ENCODE measurements at places on chromosomes 3 and 15.

DNA sequence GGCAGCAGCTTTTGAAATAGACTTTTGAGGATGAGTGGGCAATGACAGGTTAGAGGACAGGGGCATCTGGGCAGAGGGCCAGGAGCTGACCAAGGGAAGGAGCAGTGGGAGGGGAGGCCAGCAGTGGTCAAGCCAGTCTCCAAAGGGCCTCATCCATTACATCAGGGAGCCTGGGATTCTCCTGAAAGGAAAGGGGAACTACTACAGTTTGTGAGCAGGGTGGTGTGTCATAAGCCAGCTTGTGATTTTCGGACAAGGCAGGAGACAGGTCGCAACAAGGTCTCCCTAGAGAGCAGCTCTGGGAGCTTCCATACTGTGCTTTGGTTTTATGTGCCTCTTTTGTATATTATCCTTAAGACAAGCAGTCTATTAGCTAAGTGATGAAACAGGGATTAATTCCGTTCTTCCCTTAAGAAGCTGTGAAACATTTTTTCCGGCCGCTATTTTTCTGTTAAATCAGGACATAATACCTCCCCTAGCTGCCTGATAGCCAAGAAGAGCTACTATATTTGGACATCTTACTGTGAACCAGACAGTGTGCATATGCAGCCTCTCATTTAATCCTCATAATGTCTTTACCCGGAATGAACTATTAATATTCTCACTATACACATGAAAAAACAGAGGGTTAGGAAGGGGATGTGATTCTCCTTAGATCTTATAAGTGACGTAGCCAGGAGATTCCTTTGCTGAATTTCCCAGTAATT is 46.4 kb downstream of the C2CD4B start:
- no peak for DNase-seq

- DNase-seq: no peak
These were observed 81.5 kb downstream of the CPN2 start for GRCh38 chr3:194269610-194270145.

DNA sequence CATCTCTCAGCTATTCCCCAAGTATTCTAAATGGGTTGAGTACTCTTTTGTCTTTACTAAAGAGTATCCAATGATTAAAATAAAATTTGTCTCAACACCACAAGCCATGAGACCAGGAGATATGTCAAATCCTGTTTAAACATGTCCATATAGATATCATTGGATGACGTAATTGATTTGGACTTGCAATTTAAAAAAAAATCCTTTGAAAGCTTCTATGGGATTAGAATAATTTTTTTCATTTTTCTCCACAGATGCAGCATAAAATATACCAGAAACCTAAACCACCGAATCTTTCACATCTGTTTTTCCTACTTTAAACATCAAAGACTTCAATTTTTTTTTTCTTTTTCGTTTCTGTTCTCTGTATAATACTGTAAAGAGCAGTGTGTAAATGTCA is 1022.3 kb downstream of the EPHA3 start:
- DNase-seq: no peak

GRCh38 chr3:119365418-119365817 is 71.2 kb downstream of the ARHGAP31 start:
- no peak for DNase-seq

- DNase-seq: no peak
These were observed 12.0 kb downstream of the TBC1D5 start for GRCh38 chr3:17730318-17730967.

- DNase-seq: no peak
These were observed 214.0 kb upstream of the RARB start for GRCh38 chr3:25214034-25214433.

- no peak for DNase-seq
These were observed 116.8 kb downstream of the AKAP13 start for GRCh38 chr15:85497172-85497569.

DNA sequence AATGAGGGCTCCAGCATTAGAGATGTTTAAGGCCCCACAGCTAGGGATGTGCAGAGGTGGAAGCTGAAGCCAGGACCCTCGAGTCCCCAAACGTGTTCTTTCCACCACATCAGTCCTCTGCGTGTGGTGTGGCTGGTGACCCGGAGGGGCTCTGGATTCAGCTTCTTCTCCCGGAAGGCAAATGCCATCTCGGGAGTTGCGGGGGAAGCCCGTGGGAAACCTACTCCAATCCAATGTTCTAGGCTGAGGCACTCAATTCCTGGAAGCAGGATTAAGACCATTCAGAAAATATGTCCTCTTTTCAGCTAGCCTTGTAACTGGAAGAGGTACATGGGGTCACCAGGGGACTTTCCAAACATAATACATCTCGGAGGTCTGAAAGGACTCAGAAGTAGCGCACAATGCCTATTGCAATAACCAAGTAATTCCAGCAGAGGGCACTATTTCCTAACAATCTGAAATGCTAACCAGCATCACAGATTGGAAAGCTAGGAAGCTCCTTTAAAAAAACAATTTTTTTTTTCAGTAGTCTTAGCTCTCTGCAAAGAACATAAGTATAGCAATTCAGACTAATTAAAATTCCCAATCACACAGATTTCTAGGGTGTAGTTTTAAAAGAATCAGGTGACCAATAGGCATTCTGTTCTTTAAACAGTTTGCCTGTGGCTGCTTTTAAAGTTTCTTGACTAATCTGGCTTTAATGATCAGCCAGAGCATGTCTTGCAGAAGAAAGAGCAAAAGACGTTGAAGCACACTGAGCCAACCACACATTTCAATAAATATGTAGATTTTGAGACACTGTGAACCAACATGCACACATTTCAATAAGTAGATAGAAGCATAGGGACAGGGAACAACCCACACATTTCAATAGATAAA is 36.1 kb downstream of the BNC1 start:
- DNase-seq: no peak

GRCh38 chr15:69852482-69852881 is 245.2 kb downstream of the TLE3 start:
- no peak for DNase-seq

DNA sequence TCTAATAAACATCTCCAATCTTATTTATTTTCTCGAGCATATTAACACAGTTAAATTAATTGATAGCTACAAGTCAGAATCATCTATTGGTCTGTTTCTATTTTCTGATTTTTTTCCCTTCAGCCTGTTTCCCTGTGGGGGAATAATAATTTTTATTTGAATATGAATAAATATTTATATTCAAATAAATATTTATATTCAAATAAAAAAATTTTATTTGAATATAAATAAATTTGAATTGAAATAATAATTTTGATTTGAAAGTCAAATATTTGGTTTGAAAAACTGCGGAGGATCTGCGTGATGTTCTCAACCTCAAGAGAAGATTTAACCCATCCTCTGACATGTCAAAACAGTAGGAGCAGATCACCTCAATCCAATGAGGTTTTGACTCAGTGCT is 380.1 kb upstream of the MEIS2 start:
- DNase-seq: no peak

DNA sequence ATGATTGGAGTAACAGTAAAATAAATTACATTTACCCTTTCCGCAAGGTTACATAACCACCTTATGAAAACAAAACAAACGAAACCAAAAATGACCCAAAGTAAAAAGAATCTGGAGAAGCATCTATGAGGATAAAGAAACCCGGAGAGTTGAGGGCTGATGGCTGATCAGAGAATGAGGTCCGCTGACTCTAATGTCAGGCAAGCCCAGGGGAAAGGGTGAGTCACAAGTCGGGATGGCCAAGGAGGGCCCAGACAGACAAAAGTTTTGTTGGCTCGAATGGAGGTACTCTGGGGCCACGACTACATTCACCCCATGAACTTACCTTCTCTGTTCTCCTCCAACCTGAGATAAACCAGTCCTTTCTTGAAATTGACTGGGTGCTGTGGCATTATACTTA is 95.7 kb downstream of the RORA start:
- DNase-seq: no peak

GRCh38 chr3:186938716-186939115 is 8.4 kb downstream of the ST6GAL1 start:
- no peak for DNase-seq

DNA sequence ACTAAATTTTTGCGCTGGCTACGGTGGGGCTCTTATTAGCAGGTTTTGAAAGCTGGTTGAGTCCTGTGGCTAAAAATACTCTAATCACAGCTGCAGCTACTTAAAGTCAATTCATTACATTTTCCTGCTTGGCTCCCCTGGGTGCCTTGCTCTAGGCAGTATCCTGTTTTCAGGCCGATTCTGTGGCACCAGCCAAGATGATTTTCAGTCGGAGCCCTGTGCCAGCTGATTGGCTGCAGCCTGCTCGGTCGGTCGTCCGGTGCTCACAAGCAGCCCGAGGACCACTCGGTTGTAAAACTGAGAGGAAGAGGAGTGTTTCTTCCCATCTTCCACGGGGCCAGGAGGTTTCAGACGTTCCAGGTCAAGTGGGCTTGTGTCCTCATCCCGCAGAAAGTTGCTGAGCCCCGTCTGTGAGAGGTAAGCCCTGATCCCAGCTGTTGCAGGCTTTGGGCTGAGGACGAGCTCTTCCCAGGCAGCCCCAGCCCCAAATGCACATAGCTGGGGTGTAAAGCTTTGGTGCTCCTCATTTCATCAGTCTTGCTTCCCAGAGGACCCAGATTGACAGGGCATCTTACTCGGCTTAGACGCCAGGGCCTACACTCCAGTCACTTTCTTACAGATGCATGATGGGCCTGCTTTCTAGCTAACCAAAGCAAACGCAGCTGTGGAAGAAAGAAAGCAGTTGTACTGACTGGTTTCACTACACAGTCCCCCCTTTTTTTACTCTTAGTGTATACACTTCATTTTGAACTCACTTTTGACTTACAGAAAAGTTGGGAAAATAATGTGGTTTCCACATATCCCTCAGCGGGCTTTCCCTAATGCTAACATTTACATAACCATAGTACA is 15.9 kb downstream of the LYSMD4 start:
- DNase-seq: no peak

- DNase-seq: no peak
These were observed 138.3 kb upstream of the ABHD17C start for GRCh38 chr15:80556694-80557367.

DNA sequence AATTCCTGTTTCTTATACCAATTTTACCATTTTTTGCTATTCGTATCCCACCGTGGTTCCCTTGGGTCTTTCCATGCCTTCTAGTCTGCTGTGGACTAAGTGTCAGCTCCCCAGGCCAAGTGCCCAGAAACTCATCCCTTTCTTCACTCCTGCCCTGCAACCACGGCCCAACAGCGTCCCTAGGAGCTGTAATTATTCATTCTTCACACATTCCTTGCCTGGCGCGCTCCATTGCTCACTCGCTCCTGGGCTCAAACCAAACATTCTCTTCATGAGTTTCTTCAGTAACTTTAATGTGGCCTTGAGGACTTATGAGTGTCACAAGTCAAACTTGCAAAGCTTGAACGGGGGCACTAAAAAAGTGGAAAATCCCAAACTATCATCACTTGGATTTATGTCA is 15.7 kb downstream of the GABRB3 start:
- no peak for DNase-seq

GRCh38 chr3:61416618-61417017 is 144.8 kb upstream of the PTPRG start:
- no peak for DNase-seq

GRCh38 chr3:127337911-127338531 is 50.2 kb upstream of the PRR20G start:
- no peak for DNase-seq

DNA sequence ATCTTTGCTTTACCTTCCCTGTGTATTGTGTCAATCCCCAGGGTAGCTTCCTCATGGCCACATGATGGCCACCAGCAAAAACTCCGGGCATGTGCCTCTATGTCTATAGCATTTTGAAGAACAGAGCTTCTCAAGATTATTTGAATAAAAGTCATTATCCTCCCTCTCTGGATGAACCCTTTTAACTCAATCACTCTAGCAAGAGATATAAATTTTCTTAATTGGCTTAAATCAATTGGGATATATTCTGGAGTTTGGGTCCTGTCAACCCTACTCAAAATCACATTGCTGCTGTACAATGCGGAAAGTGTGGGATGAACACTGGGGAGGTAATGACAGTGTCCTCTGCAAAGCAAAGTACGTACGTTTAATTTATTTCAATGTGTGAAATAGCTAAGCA is 370.6 kb upstream of the LRRC3B start:
- no peak for DNase-seq

DNA sequence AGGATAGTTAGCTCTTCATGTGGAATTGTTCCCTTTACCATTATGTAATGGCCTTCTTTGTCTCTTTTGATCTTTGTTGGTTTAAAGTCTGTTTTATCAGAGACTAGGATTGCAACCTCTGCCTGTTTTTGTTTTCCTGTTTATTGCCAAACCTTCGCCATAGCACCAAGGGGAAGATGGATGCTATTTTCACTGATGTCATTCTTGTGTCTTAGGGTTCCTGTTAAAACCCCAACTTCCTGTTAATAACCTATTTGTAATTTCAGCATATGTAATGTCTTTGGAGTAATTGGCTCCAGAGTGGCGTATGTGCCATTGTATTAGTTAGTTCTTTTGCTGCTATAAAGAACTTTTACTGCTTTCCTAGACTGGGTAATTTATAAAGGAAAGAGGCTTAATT is 10.8 kb downstream of the SAMMSON start:
- no peak for DNase-seq

- DNase-seq: no peak
These were observed 64.5 kb downstream of the PCSK6 start for GRCh38 chr15:101424984-101425383.

DNA sequence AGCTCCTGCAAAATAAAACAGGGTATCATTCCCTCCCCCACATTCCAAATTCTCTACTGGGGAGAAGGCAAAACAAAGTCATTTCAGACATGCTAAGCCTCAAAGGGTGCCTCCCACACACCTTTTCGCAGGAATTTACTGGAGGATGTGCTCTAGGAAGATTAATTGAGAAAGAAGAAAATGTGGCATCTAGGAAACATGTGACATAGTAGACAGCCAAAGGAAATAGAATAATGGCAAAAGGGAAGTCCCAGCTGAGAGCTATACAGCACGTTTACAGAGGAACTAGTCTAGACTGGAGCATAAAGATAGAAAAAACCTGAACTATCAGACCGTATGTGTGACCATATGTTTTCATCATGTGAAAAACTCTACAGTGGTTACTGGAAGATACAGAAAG is 58.8 kb upstream of the MELTF start:
- DNase-seq: no peak

- no peak for DNase-seq
These were observed 197.9 kb downstream of the RYR3 start for GRCh38 chr15:33508703-33509102.

GRCh38 chr15:60616147-60616546 is 137.2 kb upstream of the ICE2 start:
- DNase-seq: no peak

GRCh38 chr3:121064121-121064520 is 156.1 kb downstream of the STXBP5L start:
- no peak for DNase-seq

DNA sequence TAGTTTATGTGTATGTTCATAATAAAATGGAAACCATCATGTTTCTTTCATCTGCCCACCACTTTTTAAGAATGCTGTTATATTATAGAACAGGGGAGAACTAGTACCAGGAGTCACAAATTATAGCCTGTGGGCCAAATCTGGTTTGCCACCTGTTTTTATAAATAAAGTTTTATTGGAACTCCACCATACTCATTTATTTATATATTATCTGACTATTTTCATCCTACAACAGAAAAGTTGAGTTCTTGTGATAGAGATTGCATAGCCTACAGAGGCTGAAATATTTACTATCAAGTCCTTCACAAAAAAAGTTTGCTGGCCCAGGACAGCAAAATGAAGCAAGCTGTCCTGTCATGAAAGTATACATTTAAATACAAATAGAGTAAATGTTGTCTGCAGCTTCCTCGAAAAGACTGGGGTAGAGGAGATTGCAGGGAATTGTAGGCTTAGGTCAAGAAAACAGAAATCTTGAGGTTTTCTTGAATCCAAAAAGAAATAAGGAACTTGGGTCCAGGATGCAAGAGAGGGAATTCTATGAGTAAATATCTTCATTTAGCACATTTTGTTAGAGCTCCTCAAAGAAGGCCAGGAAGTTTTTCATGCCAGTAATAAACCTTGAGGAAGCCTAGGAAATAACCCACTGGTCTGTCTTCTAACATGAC is 41.1 kb downstream of the FILIP1L start:
- DNase-seq: no peak
